ENCODE measurements at places on chromosomes 6 and 20. TPM values are rescaled to one million over a fixed set of nuclear protein-coding genes. Genes with fewer than 3 reads are reported as not detected.

GRCh38 chr20:57031867-57032355, 234.5 kb downstream of the BMP7 start:
- DNase-seq = no peak

BPIFB6 gene
- total RNA-seq = not detected

IRF4 gene
- 0.16 TPM for total RNA-seq

DNA sequence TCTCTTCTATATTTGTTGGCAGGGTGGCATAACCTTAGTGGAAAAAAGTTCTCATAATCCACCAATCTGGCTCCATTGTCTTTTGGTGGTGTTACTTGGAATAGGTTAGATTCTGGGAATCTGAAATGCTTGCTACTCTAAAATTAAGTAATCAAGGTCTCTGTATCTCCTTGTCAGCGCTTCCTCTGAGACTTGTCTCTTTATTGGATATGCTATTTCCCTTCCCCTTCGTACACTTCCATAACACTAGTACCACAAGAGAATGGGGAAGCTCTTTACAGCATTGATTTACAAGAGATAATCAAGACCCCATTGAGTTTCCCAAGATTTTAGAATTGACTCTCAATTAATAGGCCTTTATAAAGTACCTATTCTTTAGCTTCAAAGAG, 280.2 kb downstream of the ADGB start:
- no peak for DNase-seq

PTCRA gene
- total RNA-seq = not detected

C20orf204 gene
- 1.2 TPM for total RNA-seq

- DNase-seq = no peak
Measured at GRCh38 chr6:163337958-163338357, 76.6 kb upstream of the QKI start.

DNA sequence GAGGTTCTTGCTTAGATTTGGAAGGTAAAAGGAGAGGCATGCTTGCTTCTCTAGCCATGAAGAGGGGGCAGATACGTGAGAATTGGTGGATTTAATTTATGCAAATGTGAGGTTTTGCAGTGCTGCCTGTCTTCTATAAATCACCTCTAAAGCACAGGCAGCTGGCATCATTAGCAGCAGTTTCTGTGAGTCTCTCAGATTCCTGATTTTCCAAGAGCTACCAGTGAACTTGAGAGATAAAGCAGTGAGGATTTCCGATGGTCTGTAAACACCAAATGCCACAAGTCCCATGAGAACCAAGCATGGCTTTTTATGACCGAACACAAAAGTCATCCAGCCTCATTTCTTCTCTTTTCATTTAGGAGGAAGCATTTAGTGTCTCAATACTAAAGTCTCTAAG, 3.2 kb upstream of the SIRPB2 start:
- DNase-seq = no peak

DNA sequence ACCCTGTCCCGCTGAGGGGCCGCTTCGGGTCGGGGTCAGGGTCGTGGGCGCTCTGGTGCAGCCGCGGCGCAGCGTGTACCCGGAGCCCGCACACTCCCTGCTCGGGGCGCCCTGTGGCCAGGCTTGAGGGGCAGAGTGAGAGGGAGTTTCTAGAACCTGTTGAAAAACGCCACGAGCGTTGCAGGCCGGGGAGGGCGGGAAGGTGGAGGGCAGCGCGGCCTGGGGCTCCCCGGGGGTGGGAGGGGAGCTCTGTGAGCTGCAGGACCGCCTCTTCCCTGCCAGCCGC, 539 bp upstream of the BHLHE23 start:
- no peak for DNase-seq

- DNase-seq = no peak
Measured at GRCh38 chr20:48782053-48782452, 45.7 kb downstream of the PREX1 start.

SLC17A4 gene
- not detected for total RNA-seq

- DNase-seq = no peak
Measured at GRCh38 chr6:124990988-124991387, 28.8 kb downstream of the RNF217 start.

TUBB gene
- total RNA-seq = 1,190 TPM

TMEM200A gene
- total RNA-seq = 34.0 TPM

- DNase-seq = no peak
Measured at GRCh38 chr6:117168296-117169063, 96.9 kb upstream of the VGLL2 start.

PRPF6 gene
- total RNA-seq = 71.0 TPM

BPIFB2 gene
- total RNA-seq = 0.31 TPM

- DNase-seq = no peak
Measured at GRCh38 chr20:15328084-15328483, 990.7 kb upstream of the FLRT3 start.

RRBP1 gene
- 5.6 TPM for total RNA-seq

FAM209A gene
- not detected for total RNA-seq

GRCh38 chr6:39753725-39754045, 28.5 kb upstream of the KIF6 start:
- no peak for DNase-seq

NFS1 gene
- total RNA-seq = 40.6 TPM

CCDC170 gene
- total RNA-seq = 0.47 TPM

HLA-DQA1 gene
- 0.16 TPM for total RNA-seq

DNA sequence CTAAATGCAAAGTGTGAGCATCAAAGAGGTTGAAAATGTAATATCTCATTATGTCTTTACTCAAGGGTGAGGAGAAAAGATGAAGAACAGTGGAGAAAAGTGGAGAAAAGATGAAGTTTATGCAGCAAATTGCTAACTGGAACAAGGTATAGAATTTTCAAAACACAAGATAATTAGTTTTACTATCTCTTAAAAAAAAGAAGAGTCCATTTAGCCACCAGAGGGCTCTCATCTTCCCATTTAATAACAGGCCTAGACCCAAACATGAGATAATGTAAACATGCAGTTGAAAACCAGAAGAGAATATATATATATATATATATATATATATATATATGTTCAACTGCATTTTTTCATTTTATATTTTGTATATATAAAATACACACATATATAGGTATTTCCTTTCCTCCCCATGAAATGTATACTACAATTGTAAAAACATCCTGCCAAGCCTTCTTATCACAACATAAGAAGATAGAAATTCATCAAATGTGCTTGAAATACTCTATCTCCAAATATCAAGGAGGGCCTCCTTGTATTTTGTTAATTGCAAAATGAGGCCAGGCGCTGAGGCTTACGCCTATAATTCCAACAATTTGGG, 78.4 kb downstream of the ADTRP start:
- DNase-seq = no peak

RIN2 gene
- 20.0 TPM for total RNA-seq

PAK5 gene
- total RNA-seq = 55.7 TPM

GRCh38 chr6:27161946-27162603, 85.4 kb upstream of the PRSS16 start:
- DNase-seq = no peak

DNA sequence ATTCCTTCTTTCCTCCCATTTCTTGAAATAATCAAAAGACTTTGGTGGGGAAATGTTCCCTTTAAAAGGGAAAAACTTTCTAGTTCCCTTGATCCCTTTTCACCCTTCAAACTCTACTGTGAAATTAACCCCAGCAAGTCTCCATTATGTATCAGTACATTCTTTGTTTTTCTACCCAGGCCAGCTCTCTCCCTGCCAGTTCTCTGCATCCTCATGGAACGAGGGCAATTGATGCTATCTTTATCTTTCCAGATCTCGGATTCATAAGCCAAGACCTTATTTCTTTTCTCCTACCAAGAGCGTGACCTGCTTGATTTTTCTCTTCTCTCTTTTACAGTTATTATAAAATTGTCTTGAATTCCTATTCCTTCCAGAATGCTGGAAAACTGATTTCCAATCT, 75.8 kb downstream of the ADGRB3 start:
- DNase-seq = no peak

DNA sequence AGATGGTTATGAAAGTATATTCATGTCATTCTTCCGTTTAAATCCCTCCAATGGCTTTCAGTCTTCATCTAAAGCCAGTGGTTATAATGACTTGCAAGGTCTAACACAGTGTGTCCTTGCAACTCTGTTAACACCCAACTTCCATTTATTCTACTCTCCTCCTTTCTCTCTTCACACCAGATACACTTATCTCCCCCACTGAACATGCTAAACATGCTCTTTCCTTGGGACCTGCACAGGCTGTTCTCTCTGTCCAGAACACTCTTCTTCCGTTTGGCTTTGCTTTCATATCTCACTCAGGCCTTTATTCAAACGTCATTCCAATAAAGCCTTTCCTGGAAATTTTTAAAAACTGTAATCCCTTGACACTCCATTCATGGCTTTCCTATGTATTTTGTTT, 91.5 kb downstream of the EPHA7 start:
- no peak for DNase-seq

DNA sequence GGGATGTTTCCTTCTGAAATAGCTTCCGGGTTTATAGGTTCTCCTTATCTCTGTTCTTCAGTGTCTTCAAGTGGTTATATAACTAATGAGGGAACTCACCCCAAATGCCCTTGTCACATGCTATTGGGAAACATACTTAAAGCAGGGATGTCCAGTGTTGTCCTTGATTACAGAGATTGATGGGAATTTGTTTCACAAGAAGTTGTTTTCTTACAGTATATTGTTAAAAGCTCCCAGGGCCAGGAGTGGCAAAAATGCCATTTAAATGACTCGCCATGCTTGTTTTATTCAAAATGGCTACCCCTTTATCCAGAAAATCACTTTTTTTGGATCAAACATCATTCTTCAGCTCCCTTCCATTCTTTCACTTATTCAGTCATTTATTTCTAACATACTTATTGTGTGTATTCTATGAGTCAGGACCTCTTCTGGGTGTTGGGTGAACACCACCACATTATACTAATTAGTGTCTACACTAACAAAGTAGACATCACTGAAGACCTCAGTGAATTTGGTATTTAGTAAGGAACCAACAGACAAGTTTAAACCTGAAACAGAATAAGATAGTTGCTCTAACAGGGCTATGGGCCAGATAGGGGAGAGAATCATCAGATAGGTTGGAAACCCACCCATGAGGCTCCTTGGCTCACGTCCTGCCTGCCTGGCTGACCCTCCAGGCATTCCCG, 791.1 kb downstream of the MAFB start:
- no peak for DNase-seq

OOEP gene
- not detected for total RNA-seq

MAS1 gene
- total RNA-seq = not detected

E2F1 gene
- total RNA-seq = 2.2 TPM
